ENCODE measurements at places on chromosomes 12 and 14. TPM values are rescaled to one million over a fixed set of nuclear protein-coding genes. Genes with fewer than 3 reads are reported as not detected.

Gene CCDC175
- not detected for total RNA-seq

Gene ING4
- 30.3 TPM for total RNA-seq

Gene GUCY2C
- not detected for total RNA-seq

Gene SLC38A1
- 88.8 TPM for total RNA-seq

Gene SAV1
- total RNA-seq: 46.9 TPM

DNA sequence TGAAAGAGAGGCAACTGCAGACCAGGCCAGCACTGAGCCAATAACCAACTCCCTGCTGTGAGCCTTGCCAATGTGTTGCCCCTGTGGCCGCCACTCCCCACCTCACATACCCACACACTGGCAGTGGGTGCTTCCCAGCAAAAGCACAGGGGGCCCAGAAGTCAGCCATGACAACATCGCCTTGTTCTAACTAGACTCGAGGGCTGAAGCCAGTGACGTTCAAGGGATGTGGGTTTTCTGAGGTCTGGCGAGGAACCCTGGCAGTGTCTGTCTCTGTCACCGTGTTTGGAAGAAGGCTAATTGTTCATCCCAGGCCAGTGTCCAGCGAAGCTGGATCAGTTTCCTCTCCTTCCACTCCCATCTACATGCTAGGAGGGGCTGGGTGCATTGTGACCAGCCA is 311.8 kb upstream of the AMIGO2 start:
- no peak for DNase-seq

GRCh38 chr14:35391388-35391710 is 13.2 kb downstream of the NFKBIA start:
- DNase-seq: no peak

- no peak for DNase-seq
These were observed 60.0 kb downstream of the BBS10 start for GRCh38 chr12:76288218-76288617.

- DNase-seq: no peak
These were observed 113.5 kb upstream of the VRK1 start for GRCh38 chr14:96683562-96684289.

GRCh38 chr12:120239776-120240494 is 25.6 kb downstream of the PXN start:
- DNase-seq: no peak

GRCh38 chr12:15728118-15728598 is 61.0 kb downstream of the EPS8 start:
- peak; percentile 77 for DNase-seq

DNA sequence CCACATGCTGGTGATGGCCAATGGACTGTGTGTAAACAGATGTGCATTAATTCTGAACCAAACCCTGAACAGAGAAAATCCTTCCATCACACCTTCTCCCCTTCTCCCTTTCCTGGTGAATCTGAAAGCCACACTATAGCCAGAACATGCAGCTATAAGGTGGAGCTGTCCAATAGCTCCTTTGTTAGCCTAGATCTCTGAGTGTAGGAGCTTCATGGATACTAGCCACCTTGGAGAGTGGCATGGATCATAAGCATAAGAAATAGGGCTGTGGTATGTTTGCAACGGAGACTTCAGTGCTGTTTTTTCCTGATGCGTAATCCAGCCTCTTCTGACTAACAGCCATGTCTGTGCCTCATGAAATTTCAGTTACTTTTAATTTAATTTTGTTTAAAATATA is 364.5 kb downstream of the BTG1 start:
- DNase-seq: peak; percentile 45

GRCh38 chr12:23950775-23951451 is 1.4 kb upstream of the SOX5 start:
- DNase-seq: peak; percentile 39

GRCh38 chr12:102023343-102023930 is 38.4 kb downstream of the WASHC3 start:
- peak; percentile 86 for DNase-seq

- peak; percentile 42 for DNase-seq
These were observed 59.4 kb downstream of the DDX51 start for GRCh38 chr12:132084621-132085290.

DNA sequence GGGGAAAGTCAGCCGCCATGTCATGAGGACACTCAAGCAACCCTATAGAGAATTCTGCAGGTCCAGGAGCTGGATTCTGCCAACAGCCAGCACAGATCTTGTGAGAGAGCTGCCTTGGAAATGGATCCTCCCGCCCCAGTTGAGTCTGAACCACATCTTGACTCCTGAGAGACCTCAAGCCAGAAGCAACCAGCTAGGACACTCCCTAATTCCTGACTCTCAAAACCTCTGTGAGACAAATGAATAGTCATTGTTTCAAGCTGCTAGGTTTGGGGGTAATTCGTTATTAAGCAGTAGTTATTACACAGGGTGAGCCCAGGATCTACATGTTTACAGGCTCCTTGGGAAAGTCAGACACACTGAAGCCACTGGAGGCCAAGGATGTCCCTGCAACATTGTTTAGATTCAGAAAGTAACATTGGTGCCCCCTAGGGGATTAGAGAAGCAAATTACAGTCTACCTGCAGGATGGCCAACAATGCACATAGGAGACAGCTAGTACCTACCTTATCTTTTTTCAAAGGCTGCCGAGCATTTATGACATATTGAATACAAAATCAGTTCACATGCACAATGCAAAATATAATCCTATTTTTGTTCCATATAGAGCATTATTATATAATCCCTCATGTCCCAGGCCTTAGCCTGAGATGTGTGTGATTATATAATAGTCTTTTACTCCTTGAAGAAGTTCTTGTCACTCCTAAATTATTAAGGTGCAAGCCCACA is 57.9 kb upstream of the FICD start:
- peak; percentile 26 for DNase-seq

- DNase-seq: no peak
These were observed 4.0 kb downstream of the ASCL4 start for GRCh38 chr12:107778383-107779025.

GRCh38 chr12:9632766-9633165 is 25.1 kb upstream of the KLRB1 start:
- DNase-seq: no peak

GRCh38 chr12:54993181-54993835 is 8.7 kb upstream of the TESPA1 start:
- DNase-seq: peak; percentile 57

DNA sequence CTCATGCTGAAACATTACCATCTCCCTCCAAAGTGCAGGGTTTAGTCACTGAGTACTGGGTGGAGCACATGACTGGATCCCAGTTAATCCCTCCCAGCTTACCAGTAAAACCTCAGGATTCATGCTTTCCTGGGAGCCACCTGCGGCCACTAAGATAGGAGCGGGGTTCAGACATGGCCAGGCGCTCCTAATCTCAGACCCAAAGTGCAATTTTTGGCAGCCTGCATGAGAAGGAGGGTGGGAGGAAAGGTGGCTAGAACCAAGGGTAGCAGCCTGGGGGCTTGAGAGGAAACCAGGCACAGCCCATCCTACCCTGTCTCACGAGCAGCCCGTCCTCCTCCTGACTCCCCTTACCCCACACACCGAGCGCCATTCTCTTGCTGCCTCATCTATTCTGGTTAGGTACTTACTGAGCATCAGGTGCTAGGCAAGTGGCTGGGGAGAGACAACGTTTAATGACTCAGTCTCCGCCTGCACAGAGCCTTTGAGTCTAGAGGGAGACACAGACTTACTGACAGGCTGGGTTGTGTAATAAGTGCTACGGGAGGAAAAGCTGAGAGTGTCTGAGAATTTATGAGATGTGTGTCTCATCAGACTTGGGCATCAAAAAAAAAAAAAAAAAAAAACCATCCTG is 9.9 kb downstream of the GPRC5A start:
- DNase-seq: peak; percentile 91
